ENCODE measurements at places on chromosomes 1 and 21.
A peak's percentile ranks its signal among the peaks of the same experiment; 100 is the strongest.

DNA sequence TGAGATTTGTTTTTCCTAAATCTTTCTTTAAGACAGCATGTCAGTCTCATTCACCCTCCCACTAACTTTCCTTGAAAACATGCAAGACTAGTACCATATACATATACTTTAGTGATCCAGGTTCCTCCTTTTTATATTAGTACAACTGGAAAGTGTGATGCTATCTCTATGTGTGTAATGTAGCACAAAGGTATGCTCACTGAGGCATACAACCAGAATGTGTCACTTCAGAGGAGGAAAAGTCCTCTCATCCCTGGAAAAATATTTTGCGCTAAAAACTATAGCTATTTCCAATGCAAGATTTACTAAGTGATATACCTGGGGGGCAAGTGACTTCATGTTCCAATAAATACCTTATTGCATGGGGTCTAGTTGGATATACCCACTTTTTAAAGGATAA, 45.9 kb downstream of the BARHL2 start:
- no peak for DNase-seq

- no peak for DNase-seq
Measured at GRCh38 chr1:226736908-226737818, 1.9 kb downstream of the ITPKB start.

- DNase-seq, result no peak
Measured at GRCh38 chr1:247992986-247993385, 20.5 kb upstream of the OR2L5 start.

GRCh38 chr1:94866164-94866807, 46.1 kb downstream of the SLC44A3 start:
- DNase-seq, result no peak

DNA sequence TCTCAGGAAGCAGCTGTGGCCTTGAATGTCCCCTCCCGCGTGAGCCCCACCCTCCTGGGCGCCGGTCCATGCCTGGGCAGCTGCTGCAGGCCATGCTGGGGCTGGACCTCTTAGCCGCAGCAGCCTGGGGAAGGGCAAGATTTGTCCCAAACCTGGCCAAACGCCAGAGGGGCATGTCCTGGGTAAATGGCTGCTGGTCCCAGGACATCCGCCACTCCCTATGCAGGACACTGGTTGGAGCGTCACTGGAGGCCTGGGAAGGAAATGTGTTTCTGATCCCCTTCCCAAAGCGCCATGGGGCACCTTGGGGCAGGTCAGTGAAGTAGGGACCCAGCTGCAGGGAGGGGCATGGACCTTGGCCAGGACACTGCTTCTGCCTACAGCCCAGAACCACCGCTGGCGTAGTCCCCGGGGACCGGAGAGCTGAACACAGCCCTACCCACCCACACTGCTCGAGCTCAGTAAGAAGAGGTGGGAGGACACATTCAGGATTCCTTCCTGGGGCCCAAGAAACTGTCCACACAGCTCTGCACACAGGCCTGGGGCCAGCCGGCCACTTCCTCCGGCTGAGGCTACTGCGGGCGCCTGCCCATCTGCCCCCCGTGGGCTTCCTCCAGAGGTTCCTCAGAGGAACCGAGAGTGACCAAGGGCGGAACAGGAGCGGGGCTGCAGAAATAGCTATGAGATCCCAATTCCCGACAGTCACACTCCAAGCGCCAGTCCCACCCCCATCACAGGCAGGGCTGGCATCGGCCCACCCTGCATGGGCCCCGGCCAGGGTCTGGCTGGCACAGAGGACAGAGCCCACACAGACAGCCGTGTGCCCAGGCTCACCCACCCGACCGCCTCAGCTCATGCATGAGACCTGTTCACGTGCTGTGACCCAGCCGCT, 10.8 kb upstream of the PLEKHG5 start:
- DNase-seq, result peak; percentile 61

DNA sequence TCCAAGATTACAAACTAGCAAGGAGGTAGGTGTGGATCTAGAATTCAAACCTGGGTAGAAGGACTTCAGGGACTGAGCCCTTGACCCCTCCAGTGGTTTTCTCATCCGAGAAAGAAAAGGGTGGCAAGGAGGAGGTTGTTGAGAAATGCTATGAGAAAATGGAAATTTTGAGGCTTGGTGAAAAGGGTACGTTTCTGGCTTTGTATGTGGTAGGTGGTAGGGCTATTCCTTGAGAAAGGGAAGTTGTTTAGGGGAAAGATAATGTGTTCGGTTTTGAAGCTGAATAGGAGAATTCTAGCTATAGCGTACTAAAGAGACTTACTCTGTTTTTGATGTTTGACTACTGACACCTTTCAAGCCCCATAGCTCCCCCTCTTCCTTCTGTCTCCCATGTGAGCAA, 133.8 kb downstream of the CNIH3 start:
- no peak for DNase-seq

GRCh38 chr1:207058878-207059867, 6.1 kb downstream of the PFKFB2 start:
- no peak for DNase-seq

DNA sequence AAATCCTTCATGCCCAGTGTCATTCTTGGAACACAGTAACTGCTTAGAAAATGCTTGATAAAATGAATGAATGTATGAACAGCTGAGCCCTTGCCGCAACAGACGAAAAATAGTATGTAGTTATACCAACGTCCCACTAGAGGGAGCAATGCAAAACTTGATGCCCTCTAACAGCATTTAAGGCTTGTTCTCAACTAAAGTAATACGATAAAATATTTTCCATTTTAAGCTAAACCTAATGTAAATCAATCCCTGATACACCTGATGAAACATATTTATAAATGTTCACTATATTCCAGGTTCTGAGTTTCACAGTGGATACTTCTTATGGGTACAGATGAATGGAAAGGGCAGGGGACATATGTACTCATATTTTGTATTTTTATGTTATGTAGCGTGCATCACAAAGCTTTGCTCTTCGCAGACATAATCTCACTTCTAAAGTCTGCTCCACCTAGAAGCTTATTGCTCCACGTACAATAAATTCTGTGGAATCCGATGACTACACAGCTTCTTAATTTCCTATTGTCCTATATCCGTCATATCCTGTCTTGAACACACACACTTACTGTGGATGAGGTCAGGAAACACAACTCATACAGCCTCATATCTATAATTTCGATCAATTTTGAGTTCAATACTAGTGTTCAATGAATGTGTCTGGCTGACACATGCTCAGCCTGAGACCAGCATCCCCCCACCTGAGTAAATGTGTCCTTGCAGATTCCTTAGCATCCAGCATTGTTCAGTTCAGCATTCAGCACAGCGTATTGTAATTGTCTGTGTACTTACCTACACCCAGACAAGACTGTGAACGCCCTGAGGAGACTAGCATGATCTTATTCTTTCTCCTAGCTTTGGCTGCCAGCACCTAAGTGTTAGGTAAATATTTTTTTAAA, 4.4 kb upstream of the UTP25 start:
- no peak for DNase-seq
